ENCODE measurements at places on chromosomes 7 and 10.
A peak's percentile ranks its signal among the peaks of the same experiment; 100 is the strongest.

DNA sequence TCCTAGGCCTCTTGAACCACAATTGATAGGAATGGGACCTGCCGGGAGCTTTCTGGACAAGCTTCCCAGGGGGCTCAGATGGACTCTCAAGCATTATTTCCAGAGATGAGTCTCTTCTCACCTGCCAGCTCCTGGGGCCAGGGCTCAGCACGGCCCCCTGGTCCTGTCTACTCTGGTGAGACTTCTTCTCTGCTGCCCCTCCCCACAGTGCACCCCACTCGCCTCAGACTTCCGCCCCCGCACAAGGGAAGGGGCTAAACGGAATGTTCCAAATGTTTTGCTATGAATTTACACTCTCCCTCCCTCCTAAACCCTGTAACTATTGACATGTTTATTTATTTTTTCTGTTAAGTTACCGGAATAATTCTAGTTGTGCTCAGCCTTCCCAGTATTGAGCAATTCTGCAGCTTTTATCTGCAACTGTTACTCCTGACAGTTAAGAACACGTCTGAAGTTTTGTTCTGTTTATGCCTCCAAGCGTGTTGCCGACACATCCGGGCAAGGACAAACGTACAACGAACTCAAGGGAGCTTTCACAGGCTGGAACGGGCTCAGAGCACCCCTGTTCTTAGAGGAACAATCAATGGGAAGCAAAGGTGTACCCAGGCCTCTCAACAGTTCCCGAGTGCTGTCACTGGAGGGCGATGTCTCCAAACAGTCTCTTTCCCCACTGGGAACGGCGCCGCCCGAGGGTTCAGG is 55.2 kb downstream of the FHIP2A start:
- peak; percentile 27 for DNase-seq

GRCh38 chr7:7884855-7885254 is 83.7 kb upstream of the GLCCI1 start:
- peak; percentile 26 for DNase-seq

DNA sequence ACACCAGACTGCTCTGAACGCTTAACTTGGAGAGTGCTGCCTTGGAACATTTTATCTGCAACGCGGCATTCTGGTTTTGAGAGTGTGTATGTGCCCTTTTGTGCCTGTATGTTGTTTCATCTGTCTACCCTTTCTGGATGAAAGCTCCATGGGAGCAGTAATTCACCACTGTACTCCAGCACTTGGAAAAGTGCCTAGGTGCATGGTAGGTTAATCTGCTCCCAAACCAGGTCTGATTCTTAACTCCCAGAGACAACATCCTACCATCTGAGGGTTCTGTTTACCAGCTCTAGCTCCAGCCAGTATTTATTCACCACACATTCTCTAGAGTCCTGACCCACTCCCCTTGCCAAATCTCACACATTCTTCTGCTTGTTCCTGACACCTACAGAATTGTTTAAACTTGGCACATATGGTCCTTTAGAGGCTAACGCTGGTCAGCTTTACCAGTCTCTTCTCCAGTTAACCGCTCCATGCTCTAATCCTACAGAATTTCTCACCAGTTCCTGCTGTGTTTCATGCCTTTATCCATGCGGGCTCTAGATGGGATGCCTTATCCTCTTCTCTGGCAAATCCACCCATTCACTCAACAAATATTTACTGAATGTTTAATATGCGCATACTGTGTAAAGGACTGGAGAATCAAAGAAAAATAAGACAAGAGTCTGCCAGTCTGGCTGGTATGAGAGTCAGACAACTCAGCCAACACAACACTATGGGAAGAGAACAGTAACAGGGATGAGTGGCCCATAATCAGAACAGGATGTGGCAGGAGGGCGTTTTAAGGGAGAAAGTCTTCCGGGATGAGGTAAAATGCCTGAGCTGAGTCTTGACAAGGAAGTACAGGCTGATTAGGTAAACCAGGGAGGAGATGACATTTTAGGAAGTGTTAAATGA is 46.3 kb downstream of the MTPN start:
- peak; percentile 81 for DNase-seq

- DNase-seq = peak; percentile 85
These were observed 176.2 kb upstream of the ITGB1 start for GRCh38 chr10:33134011-33134751.

DNA sequence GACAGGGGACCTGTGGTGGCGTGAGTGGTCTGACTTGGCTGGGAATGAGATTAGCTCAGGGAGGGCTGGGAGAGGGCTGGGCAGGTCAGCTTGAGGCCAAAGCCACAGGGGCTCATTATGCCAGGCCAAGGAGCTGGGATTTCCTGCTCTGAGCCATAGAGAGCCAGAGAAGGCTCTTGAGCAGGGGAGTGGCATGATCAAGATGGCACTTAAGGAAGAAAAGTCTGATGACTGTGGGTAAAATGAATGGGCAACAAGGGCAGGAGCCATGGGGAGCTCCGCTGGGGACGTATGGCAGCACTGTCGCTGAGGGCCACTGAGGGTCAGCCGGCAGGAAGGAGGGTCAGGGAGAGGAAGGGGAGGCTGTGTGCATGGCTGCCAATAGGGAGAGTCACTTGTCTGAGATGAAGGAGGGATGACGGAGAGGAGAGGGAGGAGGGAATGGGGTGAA is 5.8 kb downstream of the ANTXRL start:
- no peak for DNase-seq

GRCh38 chr7:23167691-23168090 is 14.2 kb upstream of the NUP42 start:
- no peak for DNase-seq

- DNase-seq = peak; percentile 44
These were observed 171.5 kb upstream of the SP4 start for GRCh38 chr7:21256310-21256877.

GRCh38 chr10:32155075-32155516 is 98.9 kb upstream of the KIF5B start:
- DNase-seq = peak; percentile 25

DNA sequence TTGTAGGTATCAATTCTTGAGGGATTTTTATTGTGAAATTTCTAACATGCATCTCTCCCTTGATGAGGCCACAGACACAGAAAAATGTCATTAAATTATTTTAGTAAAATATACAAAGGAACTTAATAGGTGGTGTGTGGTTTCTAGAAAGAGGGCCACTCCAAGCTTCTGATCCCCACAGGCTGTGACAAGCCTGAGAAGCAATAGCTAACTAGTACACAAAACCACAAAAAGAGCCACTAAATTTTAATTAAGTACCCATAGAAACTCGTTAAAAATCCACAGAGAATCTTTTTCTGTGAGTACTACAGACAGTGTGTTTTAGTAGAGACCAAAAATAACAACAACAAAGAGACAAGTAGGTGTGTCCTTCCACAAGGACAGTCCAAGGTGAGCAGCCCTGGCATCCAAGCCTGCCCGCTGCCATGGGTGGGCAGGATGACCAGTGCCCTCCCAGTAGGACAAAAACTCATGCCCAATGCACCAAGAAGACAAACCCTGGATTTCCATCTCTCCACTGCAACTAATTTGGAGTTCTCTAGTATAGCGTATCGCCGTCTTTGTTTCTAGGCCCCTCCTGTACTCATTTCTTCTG is 81.0 kb downstream of the RNF216 start:
- DNase-seq = no peak

GRCh38 chr10:34885898-34886297 is 70.8 kb upstream of the PARD3 start:
- DNase-seq = no peak

DNA sequence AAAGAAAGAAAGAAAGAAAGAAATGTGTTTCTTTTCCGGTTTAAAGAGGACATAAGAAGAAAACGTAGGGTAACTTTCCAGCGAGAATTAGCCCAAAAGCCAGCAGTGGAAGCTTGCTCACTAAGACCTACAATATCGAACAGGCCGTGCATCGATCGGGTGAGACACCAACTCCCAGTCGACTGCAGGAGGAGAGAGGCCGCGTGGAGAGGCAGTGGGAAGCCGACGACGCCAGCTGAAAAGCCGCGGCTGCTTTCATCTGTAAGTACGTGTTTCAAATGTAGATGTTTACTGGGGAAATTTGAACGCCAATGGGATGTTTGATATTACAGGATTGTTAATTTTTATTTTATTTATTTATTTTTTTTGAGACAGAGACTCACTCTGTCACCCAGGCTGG is 28.6 kb upstream of the GIMAP8 start:
- no peak for DNase-seq

DNA sequence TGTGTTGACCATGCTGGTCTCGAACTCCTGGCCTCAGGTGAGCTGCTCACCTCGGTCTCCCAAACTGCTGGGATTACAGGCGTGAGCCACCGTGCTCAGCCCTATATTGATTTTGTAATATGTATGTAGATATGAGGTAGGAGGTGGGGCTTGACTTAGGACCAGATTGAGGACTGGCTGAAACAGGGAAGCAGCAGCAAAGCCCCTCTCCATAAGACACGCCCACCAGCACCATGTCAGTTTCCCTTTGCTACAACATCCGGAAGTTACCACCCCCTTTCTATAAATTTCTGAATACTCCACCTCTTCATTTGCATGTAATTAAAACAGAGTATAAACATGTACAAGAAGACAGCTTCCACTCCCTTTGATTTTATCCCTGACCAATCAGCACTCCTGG is 47.9 kb upstream of the MYL10 start:
- DNase-seq = no peak

DNA sequence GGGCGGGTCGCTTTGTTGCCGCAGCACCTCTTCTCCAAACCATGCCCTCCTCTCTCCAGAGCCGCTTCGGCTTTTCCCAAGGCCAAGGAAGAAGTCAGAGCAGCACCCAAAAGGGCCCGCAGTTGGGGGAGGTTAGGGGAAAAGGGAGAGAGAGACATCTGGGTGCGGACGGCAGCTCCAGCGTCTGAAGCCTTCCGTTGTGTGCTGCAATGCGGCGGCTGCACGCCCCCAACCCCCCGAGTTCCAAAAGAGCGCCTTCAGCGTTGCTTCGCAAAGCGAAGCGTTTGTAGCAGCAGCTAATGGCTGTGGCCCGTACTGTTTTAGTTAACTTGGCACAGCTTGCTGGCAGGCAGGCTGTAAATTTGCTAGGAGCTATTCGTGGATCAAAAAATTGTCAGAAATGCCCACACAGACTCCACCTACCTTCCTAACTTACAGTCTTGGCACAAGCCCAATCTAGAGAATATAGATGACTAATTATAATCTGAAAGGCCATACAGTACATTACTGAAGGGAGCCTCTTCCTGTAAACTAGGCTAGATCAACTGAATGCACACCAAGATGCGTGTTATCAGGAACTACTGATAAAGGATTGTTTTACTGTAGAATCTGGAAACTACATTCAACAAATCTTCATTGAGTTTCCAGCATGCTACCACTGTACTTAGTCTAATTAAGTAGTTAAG is 1.1 kb upstream of the KBTBD2 start:
- peak; percentile 37 for DNase-seq

DNA sequence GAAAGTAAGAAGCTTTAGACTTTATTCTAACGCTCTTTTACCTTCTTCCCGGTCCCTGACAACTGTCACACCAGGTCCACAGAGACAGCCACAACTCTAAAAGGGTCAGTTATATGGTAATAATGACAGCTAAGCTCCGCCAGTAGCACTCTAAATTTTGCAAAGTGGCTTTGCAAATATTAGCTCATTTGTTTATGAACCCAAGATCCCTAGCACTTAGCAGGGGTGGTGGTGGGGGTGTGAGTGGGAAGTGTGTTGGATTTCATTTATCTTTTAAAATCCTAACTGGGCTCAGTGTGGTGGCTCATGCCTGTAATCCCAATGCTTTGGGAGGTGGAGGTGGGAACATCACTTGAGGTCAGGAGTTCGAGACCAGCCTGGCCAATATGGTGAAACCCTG is 34.8 kb upstream of the SDK1 start:
- no peak for DNase-seq

DNA sequence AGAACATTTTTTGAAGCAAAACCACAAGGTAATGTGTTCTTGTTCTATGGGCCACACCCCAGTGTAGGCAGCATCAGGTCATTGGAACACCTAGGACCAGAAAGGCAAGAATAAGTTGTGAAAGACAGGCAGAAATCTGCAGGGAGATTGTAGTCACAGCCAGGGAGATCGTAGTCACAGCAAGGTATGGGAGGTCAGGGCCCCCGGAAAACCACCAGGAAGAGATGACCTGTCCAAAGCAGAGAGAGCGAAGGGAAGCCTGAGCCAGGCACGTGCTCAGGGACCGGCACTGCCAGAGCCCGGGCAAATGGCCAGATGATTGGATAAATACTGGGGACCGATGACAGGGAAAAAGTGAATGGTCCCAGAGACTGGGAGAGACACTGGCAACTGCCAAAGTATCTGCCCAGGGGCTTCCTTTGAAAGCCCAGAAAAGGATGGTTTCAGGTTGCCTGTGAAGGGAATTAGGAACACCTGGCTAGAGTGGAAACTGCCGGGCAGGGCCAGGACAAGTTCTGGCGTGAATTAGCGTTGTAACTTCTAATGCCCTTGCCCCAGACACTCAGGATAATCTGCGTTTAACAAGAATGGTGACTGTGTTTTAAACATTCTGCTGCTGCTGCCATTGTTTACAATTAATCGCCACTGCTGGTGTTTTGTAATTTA is 3.9 kb upstream of the NOBOX start:
- DNase-seq = no peak

DNA sequence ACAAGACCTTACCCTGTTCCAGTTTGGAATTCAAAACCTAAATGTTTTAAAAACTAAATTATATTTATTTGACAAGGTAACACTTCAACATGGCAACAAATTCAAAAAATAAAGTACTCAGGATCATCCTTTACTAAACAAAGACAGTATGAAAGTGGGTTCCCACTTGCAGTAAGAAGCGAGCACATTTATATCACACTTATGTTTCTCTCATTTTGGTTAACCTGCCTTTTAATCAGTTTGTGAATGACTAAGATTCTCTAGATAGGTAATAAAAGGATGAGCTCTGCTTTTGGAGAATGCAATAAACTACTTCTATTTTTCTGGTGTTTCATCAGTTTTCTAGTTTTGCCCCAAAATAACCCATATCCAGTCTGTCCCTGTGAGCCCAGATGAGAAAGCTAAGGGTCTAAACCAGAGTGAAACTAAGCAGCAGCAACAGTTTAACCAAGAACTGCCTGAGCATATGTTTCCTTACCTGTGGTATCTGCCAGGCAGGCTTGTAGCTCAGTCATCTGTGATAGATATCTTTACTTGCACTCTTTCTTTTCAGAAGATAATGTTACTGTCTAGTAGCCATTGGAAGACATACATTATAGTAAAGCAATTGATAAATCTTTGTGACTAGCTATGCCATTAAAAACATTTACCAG is 64.1 kb downstream of the ABLIM1 start:
- no peak for DNase-seq

- DNase-seq = peak; percentile 26
These were observed 67.0 kb downstream of the CDK6 start for GRCh38 chr7:92769394-92769699.

DNA sequence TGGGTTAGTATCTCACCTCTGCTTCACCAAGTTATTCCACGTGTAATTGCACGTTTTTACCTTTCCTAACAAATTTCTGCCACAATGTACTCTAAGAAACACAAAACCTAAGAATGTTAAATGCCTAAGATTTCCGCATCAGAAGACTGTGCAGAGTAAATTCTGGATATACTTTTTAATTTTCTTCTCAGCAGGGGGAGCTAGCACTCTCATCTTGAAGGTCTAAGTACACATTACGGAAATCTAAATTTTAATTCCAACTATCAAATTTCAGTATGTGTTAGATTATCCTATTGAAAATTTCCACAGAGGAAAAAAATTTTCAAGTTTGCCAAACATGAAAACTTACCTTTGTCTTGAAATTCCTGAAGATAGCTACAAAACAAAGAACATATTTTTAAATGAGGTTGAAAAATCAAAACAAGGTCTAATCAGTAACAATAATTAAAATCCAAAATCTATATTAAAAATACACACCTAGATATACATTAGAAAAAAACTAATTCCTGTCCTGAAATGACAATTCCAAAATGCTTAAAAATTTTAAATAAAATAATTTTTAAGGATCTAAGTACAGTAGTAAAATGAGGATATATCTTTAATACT is 10.5 kb downstream of the SKAP2 start:
- DNase-seq = peak; percentile 69

GRCh38 chr7:28106321-28106829 is 74.2 kb downstream of the JAZF1 start:
- no peak for DNase-seq

Measured in AG10803 (cell line).